H7 (cell line): ENCODE measurements at places on chromosomes 2 and 18.

GRCh38 chr2:98460573-98461497 is 16.2 kb downstream of the INPP4A start:
- no peak for DNase-seq

GRCh38 chr2:17583166-17583565 is 42.7 kb downstream of the VSNL1 start:
- no peak for DNase-seq

- DNase-seq: no peak
Observed at GRCh38 chr2:28949190-28949589, 31.9 kb upstream of the TOGARAM2 start.

- no peak for DNase-seq
Observed at GRCh38 chr2:111173338-111173737, 52.6 kb downstream of the BCL2L11 start.

GRCh38 chr18:24346254-24346653 is 51.4 kb downstream of the OSBPL1A start:
- DNase-seq: no peak

GRCh38 chr2:112161431-112162145 is 23.4 kb downstream of the FBLN7 start:
- no peak for DNase-seq

- DNase-seq: no peak
Observed at GRCh38 chr2:104599787-104600510, 254.0 kb upstream of the POU3F3 start.

GRCh38 chr2:118309946-118310680 is 221.8 kb downstream of the INSIG2 start:
- peak; percentile 72 for DNase-seq

DNA sequence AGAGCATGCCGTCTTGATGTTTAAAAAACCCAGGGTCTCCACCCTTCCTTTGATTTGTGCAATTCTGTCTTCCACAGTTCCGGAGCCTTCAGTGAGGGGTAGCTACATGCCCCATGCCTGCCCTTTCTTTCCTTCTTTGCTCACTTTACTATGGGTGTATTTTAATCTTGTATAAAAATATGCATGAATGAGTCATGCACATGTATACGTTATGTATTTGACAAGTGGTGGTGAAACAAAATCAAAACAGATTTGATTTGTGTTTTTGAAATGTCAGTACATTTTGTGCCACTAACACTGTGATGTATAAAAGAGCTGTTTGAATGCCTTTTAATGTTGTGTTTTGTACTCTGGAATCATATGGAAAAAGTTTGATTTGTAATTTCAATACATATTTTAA is 126.5 kb downstream of the RNF144A start:
- DNase-seq: no peak

DNA sequence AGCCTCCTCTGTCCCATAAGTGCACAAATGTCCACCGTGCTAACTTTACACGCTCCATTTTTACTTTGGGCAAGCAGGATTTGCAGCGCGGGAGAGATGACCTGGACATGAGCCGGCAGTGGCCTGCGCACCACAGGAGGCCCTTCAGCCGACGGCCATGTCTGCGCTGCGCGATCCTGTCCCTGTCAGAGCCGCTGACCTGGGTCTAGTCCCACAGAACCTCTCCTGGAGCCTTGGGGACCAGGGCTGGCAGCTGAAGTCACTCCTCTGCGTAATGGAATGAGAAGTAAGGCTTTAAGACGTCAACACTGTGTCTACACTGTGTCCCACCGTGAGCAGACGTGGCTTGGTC is 29.6 kb downstream of the ADI1 start:
- DNase-seq: peak; percentile 35
